ENCODE measurements at places on chromosomes 2 and 18. TPM values are rescaled to one million over a fixed set of nuclear protein-coding genes. Genes with fewer than 3 reads are reported as not detected.

DNA sequence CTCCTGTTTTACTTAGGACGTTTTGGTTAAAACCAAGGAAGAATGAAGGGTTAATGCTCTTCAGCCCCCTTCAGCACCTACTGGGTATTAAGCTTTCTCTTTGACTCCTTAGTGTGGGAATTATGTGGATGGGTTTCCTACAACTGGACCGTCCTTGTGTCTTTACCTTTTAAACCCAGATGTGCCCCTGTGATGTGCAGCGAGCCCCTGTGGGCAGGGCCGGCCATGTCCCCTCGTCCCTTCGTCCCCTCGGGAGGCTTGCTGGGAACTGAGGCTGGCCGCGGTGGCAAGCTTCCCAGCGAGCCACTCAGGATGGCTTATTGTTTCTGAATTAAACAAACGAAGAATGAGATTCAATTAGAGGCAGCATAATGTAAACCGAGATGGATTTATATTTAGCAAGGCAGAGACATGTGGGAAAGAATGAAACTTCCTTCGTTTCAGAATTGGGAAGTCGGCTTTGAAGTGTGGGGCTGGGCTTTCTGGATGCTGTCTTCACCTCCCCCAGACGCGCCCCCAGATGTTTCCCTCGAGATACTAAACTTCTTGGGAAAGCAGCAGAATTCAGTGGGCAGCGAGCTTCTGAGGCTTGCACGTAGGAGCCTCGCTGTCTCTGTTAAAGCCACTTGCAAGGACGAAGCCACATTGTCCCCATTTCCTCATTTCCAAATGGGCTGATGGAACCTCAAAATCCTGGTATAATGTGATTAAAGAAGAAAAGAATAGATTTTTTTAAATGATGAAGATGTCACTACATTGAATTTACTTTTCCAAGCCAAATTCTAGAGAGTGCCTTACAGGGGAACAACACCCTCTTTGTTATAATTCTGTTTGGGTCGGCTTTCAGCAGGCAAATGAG lies 146.0 kb downstream of the VAPA start:
- DNase-seq = no peak

GRCh38 chr2:160890667-160891352 lies 269.4 kb upstream of the TANK start:
- no peak for DNase-seq

The KCNF1 gene
- not detected for total RNA-seq

The CYP26B1 gene
- total RNA-seq = not detected

DNA sequence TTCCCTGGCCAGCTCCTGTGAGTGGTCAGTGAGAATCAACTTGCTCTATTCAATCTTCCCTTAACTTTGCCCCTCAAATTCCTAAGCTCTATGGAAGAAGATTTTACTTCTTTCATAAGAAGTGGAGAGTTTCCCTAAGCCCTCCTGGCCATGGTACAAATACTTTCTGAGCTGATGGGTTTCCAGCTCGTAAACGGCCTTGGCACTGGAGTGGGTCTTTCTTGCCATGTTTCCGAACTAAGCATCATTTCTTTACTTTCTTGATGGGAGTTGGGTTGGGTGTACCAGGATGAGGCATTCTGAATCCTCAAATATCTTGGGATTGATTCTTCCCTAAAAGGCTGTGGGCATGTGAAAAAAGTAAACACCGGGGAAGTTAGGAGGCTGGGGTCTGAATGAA lies 72.5 kb downstream of the ACKR3 start:
- no peak for DNase-seq

The ACVR1 gene
- 64.2 TPM for total RNA-seq

The LNPK gene
- total RNA-seq = 32.9 TPM

- DNase-seq = no peak
Observed at GRCh38 chr18:63480476-63480875, 3.7 kb downstream of the SERPINB5 start.

DNA sequence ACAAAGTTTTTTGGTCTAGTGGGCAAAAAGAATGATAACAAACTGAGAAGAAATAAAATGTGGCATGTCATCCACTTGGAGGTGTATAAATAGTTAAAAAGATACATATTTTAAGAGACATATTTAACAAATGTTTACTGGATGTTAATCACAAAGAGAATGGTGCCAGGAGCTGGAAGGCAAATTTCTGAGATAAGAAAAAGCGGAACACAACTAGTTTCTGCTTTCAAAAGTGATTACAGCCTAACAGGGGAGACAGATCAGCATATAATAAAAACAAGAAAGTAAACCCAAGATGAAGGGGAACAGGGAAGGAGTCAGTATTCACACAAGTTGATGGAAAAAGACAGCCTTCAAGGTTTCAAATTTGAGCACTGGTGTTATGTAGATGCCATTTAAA lies 91.3 kb downstream of the OLA1 start:
- no peak for DNase-seq

DNA sequence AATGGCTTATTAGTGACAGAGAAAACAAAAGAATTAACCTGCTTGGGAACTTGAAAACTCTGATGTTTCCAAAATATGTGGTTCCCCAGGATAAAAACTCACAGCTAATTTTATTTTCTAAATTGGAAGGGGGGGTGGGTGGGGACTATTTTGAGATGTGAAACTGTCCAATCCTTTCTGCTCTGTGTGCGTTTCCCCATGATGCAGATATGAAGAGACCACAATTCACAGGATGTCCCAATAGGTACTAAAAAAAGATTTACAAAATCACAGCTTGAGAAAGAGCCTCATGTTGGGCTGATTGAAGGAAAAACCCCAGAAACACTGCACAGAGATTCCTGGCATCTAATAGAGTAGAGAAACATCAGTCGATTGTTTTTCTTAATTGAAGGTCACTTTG lies 273.2 kb downstream of the ARHGAP15 start:
- no peak for DNase-seq

The CHST10 gene
- 0.81 TPM for total RNA-seq

DNA sequence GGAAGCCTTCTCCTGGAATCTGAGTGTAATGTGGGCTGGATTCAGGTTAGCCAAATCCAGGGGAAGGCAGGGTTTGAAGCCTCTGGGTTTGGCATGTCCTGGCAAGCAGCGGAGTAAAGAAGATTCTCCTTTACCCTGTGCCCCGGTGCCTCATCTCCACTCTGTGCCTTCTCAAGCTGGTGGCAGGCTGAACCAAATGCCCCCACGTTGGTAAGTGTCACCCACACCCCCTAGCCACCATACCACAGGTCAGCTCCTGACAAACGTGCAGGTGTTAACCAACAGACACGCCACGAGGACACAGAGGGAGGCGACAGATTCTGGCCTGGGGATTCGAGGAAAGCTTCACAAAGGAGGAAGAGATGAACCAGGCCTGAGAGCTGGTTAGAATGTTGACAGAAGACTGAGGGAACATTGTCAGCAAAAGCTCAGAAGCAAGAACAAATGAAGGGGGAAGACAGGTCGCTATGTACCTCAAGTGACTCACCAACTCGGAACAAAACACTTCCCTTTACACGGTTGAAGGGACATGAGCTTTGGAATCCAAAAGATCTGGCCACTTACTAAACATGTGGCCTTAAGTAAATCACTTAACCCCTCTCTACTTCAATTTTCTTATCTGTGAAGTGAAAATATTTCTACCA lies 85.2 kb upstream of the LCLAT1 start:
- DNase-seq = no peak

- no peak for DNase-seq
Observed at GRCh38 chr2:22518641-22519040, 866.3 kb upstream of the KLHL29 start.

The AQP12A gene
- not detected for total RNA-seq

The TNFRSF11A gene
- total RNA-seq = 2.2 TPM

- DNase-seq = no peak
Observed at GRCh38 chr18:78807668-78808067, 171.9 kb upstream of the SALL3 start.

DNA sequence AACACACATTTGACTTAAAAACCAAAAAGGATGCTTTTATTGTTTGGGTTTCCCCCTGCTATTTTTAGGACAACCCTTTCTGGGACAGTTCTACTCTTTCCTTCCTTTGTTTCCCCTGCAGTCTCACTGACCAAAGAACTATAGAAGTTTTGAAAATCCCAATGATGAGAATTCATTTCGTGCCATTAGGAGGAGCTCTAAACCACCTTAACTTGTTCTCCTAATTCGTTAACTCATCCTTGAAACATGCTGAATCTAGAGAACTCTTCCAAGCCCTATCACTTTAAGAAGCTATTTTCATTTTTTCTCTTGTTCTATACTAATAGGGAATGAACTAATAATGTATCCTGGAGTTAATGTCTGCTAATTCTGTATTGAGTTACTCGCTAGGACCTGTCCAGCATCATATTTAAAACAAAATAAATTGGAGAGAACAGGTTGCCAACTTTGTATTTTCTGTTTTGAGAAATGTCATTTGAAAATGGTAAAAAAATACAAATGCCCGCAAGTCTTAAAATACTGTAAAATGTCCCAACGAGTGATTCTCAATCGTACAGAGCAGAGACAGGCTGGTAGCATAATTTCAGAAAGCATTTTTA lies 62.9 kb downstream of the AFTPH start:
- peak; percentile 44 for DNase-seq

DNA sequence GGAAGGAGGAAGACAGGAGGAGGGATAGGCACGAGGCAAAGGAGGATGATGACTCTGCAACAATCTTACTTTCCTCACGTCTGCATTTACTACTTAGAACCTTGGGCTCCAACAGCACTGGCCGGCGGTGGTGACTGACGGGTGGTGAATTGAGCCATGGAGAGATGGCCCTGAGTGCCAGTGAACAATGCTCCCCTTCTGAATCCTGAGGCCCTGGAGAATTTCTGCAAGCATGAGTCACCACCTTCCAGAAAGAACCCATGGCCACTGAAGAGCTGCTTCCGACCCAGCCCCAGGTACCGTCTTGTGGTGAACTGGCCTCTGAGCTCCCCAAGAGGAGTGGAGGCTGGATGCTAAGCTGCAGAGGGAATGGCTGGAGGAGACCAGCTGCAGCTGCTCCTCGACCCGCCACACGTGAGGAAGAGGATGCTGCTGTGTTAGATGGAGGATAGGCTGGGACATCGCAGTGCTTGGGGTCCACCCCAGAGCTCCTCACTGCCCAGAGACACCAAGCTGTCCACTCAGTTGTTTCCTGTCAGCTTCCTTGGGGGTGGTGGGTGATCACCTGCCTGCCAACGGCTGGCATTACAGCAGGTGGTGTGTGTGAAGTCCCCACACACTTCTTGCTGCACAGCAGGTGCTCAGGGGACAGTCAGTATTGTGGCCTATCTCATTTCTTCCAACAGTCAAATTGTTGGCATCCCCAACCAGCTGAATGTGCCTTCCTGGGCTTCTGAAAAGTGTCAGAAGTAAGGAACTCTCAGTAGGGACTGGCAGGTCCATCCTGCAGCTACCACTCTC lies 186.5 kb upstream of the ID2 start:
- no peak for DNase-seq

- DNase-seq = peak; percentile 75
Observed at GRCh38 chr2:3461801-3462492, 57.4 kb downstream of the ADI1 start.

- peak; percentile 72 for DNase-seq
Observed at GRCh38 chr2:218658671-218659257, 659 bp downstream of the ZNF142 start.

The ARPC2 gene
- total RNA-seq = 540 TPM

GRCh38 chr18:79558933-79559416 lies 120.6 kb upstream of the CTDP1 start:
- DNase-seq = no peak

GRCh38 chr2:221549143-221549542 lies 23.0 kb downstream of the EPHA4 start:
- no peak for DNase-seq

GRCh38 chr2:121086450-121086849 lies 198.6 kb downstream of the TFCP2L1 start:
- no peak for DNase-seq

The C2orf15 gene
- total RNA-seq = 2.0 TPM

DNA sequence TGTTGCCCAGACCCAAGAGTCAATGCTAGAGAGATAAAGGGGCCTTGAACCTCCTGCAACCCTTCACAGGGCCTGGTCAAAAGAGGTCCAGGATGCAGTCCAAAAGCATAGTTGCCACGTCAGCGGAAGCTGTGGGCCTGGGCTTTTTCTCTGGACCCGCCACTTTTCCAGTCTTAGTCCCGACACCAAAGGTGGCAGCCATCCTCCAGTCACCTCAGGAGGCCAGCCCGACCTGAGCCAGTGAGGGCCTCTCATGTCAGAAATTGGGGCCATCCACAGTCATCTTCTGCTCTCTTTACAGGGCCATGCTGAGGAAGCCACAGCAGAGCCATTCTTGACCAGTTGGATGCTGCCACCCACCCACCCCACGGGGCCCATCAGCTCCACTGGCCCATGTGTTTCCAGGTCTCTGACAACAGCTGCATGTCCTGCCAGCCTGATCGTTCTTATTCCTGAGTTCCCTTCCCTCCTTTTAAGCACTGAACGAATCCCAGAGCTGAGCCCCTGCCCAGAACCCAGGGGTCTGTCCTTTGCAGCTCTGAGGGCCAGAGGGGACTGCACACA lies 34.1 kb upstream of the KLHL29 start:
- DNase-seq = no peak

The CRYGD gene
- total RNA-seq = 0.69 TPM

DNA sequence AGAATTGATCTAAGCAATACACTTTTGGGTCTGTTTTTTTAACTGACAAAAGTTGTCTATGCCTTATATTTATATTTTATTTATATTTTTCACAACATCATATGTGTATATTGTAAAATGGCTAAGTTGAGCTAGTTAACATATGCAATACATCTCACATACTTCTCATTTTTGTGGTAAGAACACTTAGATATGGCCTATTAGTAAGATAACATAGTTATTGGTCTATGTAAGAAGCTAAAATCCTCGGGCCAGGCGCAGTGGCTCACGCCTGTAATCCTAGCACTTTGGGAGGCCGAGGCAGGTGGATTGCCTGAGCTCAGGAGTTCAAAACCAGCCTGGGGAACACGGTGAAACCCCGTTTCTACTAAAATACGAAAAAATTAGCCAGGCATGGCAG lies 275.6 kb upstream of the ID2 start:
- no peak for DNase-seq

DNA sequence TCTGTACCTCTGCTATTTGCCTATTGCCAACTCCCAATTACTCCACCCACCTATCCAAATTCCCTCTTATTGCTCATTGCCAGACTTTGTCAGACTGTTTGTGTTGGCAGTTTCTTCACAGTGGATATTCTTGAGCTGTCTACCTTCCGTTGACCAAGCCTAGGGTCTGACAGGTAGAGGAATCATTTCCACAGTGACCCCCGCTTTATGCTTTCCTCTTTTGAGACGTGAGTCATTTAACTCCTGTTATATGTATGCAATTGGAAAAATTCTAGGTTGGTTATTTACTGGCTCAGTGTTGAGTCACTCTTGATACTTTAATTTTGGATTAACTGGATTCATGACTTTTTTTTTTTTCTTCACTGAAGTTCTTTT lies 187.7 kb downstream of the IRS1 start:
- no peak for DNase-seq

- DNase-seq = no peak
Observed at GRCh38 chr18:23671564-23671963, 8.9 kb upstream of the ANKRD29 start.

The CNGA3 gene
- total RNA-seq = not detected

DNA sequence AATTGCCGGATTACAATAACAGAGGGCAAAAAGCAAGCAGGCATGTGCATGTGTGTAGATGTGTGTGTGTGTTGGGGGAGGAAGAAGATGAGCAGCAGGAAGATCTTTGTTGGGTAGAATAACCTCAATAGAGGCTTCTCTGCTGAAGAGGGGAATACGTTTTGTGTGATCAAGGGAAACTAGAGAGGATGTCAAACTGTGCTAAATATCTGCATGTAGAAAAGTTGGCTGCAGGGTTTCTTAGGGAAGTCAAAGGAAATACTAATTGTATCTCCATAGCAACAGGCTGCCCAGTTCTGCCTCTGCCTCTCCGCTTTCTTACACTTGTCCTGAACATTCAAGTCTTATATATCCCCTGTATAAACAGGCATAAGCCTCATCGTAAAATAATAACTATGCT lies 190.1 kb upstream of the RND3 start:
- no peak for DNase-seq

- no peak for DNase-seq
Observed at GRCh38 chr2:47070155-47070919, 84.8 kb downstream of the STPG4 start.

All from CD4-positive, CD25-positive, alpha-beta regulatory T cell (primary cell).